Smooth muscle cell of the brain vasculature (primary cell): ENCODE measurements at places on chromosomes 1 and 21.

GRCh38 chr1:160620942-160621632, 25.8 kb downstream of the SLAMF1 start:
- no peak for DNase-seq

DNA sequence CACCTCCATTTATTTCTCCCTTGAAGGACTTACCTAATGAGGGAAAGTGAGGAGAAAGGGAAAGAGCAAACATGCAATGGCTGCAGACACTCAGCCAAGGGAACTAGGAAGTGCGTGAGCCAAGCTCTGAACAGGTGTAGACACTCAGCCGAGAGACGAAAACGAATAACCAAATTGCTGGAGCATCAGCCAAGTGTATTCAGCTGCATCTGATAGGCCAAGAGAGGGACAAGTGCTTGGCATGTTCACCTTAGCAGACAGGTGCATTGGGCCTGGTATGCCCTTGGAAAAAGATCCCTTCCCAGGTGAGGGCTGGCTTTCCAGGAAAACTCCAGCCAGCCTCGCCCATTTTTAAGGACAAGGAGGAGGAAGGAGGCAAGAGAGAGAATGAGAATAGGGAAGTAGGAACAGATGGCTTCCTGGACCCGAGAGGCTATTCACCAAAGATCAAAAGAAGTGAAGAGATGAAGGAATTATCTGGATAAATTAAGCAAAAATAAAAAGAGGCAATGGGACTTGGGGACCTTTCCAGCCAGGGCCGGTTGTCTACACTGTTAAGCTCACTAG, 184.7 kb downstream of the TOMM20 start:
- no peak for DNase-seq

DNA sequence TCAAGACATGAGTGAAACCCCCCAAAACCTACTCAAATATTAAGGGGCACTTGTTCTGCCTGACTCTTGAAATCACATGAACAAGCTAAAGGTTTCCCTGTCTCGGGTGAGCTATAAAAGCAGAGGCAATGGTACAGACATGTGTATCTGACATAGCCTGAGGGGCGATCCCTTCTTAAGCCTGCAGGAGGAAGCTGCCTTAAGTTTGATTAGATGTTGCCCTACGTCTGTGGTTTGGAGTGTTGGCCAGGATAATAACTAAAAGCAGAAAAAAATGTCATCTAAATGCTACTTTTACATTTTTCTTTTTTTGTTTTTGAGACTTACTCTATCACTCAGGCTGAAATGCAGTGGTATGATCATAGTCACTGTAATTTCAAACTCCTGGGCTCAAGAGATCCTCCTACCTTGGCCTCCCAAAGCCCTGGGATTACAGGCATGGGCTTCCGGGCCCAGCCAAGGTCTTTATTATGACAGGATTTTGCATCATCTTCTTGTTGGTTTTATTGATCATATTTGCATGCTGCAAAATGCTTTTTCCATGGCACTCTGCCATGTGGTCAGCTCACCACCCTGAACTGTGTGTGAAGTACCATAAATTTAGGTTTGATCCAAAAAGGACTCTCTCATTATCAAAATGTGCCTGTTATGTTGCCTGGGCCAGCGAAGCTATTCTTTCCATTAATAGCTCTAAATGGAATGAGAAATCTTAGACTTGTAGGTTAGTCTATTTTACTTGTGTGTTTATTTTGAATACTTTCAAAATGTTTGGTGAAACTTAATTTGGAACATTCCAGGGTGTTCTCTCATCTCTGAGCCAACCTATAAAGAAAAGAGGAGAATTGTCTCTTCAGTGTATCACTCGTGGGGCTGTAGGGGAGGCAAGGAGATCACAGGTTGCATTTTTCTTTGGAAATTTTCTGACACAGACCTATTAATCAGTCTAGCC, 15.0 kb upstream of the HMGN1 start:
- no peak for DNase-seq

- DNase-seq = no peak
Measured at GRCh38 chr1:28027238-28027637, 61.2 kb downstream of the EYA3 start.

GRCh38 chr1:198637916-198638437, 863 bp upstream of the PTPRC start:
- no peak for DNase-seq

DNA sequence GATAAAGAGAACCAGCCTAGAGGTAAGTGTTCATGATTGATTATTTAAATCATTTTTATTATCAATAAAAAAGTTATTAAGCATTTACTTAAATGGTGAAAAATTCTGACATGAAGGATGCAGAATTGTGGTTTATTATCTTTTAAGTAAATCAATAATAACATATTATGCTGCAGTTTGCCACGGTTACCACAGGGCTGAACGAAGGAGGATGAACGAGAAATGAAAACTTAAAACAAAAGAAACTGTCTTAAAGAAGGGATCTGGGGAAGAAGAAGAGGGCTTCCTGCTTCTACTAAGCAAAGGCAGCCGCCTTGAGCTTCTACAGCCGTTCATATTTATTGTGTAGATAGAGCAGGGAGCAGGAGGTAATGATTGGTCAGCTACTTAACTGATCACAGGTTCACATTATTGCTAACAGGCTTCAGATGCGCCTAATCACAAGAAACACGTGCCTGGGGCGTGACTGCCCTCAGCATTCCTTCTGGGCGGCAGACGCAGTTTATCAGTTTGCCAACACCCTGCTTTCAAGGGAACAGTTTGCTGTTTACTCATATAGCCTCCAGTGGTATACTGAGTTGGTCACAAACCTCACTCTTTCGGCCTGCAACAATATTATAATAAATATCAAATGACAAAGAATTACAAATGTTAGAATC, 5.8 kb upstream of the FNBP1L start:
- DNase-seq = no peak

DNA sequence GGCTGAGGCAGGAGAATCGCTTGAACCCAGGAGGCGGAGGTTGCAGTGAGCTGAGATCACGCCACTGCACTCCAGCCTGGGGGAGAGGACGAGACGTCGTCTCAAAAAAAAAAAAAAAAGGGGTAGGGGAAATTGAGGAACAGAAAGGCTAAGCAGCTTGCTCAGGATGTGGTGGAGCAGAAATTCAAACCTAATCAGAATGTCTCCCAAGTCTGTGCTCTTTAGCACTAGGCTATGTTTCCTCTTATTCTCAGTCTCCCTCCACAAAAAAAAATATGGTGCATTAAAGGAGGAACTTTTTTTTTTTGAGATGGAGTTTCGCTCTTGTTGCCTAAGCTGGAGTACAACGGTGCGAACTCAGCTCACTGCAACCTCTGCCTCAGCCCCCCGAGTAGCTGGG, 114.2 kb downstream of the SLC16A1 start:
- no peak for DNase-seq

- DNase-seq = no peak
Measured at GRCh38 chr1:67890857-67891256, 57.6 kb upstream of the GNG12 start.

DNA sequence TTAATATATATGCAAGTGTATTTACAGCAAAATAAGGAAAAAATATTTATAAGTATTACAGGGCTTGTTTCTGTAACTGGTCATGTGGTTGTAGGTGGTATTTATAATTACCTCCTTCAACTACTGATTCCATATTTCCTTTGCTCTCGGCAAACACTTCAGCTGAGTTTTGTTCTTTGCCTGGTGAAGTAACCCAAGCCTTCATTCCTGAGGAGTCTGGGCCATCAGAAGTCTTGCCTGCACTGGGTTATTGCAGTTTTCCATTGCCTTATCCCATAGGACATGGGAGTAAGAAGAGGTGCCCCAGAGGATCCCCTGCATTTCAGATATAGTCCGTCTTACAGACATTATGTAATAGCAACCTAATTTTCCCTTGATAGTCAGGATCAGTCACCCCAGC, 23.8 kb downstream of the MARK1 start:
- no peak for DNase-seq

- DNase-seq = no peak
Measured at GRCh38 chr1:8701794-8702471, 115.5 kb downstream of the RERE start.

- no peak for DNase-seq
Measured at GRCh38 chr1:77671836-77672235, 10.6 kb downstream of the ZZZ3 start.

DNA sequence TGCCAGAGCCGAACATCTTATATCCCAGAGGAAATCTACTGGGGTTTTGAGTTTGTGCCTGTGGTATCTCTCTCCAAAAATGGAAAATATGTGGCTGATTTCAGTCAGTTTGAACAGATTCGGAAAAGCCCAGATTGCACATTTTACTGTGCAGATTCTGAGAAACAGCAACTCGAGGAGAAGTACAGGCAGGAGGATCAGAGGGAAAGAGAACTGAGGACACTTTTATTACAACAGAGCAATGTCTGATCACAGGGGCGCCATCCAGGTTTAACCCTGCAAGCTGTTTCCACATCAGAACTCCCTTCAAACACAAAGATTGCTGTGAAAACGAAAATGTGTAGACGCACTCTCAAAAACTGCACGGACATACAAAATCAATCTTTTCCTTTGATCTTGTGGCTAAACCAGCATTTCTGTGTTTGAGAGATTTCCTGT, 43.4 kb downstream of the KCNJ15 start:
- DNase-seq = no peak

GRCh38 chr21:29237110-29238052, 61.3 kb upstream of the BACH1 start:
- no peak for DNase-seq

- DNase-seq = no peak
Measured at GRCh38 chr1:55654750-55655149, 439.6 kb upstream of the USP24 start.

DNA sequence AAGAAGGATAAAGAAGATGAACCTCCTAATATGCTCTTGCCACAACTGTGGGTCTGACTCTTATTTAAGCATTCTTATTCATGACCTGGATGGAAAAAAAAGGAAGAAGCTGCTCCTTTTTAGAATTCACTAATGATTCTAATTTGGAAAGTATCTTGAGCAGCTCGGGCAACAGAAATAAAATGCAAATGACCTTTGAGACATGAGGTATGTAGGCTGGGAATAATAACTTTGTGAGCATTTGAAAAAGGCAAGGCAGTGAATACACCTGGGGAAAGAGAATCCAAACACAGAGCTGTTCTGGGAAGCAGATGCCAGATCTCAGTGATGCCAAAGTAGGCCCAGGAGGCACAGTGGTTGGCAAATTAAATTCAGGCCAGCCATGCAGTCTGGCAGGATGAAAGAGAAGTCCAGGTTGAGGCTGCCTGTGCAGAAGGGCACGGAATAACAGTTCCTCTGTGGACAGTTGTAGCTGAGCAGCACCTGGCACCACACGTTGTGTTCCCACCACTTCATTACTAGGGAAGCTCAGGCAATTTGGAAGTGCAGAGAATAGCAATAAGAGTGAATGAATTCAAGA, 320.8 kb upstream of the ST6GALNAC5 start:
- no peak for DNase-seq

GRCh38 chr1:53731779-53732305, 7.1 kb downstream of the GLIS1 start:
- DNase-seq = no peak

DNA sequence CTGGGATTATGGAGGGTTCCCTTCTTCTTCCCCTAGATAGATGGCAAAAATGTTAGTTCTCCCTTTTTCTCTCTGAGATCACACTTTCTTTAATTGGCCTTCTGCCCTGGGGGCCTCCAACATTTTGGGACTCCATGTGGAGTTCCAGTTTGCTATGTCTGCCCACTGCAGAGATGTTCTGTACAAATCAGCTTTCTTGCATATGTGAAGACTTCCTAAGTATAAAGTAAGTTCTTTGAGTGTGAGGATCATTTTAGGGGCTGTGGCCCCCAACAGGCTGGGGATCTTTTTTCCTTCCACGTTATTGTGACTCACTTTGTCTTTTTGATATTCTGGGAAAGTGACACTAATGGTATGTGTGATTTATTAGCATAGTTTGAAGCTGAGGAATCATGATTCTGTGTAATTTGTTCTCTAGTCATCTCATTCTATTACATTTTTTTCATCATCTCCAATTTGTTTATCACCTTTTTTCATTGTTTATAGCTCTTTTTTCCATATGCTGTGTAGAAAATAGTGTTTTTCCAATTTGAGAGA, 48.2 kb downstream of the HHAT start:
- DNase-seq = no peak

- no peak for DNase-seq
Measured at GRCh38 chr1:198455966-198456365, 84.5 kb downstream of the ATP6V1G3 start.

GRCh38 chr1:33468967-33469366, 3.5 kb upstream of the ZSCAN20 start:
- DNase-seq = no peak

GRCh38 chr1:87942165-87942564, 613.5 kb downstream of the LMO4 start:
- DNase-seq = no peak

GRCh38 chr1:69587391-69587790, 19.7 kb downstream of the LRRC7 start:
- no peak for DNase-seq

DNA sequence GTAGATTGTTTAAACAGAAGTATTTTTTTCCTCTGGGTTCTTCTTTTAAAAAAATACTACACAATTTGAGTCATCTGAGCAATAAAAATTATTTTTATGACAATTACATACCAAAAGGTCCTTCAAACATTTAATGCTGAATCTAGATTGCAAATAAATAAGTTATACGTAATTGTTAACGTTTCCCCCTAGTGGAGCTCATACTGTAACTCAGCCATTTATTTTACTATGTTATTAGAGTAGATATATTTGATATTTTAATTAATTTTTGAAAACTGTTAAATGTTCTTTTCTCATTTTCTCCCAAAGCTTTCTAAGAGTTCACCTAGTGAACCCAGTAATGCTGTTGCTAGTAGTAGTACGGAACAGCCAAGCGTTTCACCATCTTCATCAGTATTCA, 33.5 kb downstream of the ZMYM1 start:
- no peak for DNase-seq

DNA sequence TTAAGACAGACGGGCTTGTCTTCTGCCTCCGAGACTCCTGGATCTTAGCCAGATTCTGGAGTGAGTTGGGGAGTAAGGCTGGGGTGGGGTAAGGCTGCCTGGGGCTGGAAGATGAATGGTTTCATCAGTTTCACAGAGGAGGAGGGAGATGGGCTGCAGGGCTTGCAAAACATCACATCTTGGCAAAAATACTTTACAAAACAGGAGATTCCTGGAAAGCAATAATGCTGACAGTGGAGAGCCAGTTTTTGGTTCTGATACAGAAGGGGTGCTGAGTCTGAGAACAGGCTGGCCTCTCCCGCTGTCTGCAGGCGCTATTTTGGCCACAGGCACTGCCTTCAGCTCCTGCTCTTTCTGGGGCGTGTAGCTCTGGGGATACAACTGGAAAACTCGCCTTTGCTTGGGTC, 83.4 kb upstream of the KCNE2 start:
- DNase-seq = no peak
